Upper lobe of left lung (tissue), 6 donors: ENCODE measurements at places on chromosomes 12 and 14. TPM values are rescaled to one million over a fixed set of nuclear protein-coding genes. Genes with fewer than 3 reads are reported as not detected.

PPTC7 gene
- 25.6 TPM for total RNA-seq

ERBB3 gene
- total RNA-seq, result 80.0 TPM

EEF1AKMT3 gene
- 6.8 TPM for total RNA-seq

NTN4 gene
- total RNA-seq, result 115 TPM

GDF3 gene
- total RNA-seq, result not detected

CLEC2D gene
- total RNA-seq, result 9.7 TPM

VSIG10 gene
- 157 TPM for total RNA-seq

RFX4 gene
- not detected for total RNA-seq

TRIM9 gene
- 0.89 TPM for total RNA-seq

NDRG2 gene
- 69.8 TPM for total RNA-seq

SLC8A3 gene
- 0.80 TPM for total RNA-seq

A2M gene
- total RNA-seq, result 447 TPM

BATF gene
- 10.3 TPM for total RNA-seq

SLCO1B1 gene
- not detected for total RNA-seq

KITLG gene
- total RNA-seq, result 10.2 TPM

SLC2A13 gene
- total RNA-seq, result 17.2 TPM

RPGRIP1 gene
- 0.20 TPM for total RNA-seq

TMX1 gene
- total RNA-seq, result 13.6 TPM

C1S gene
- total RNA-seq, result 338 TPM

PLCZ1 gene
- total RNA-seq, result not detected

JPH4 gene
- 1.0 TPM for total RNA-seq

PIK3C2G gene
- 0.37 TPM for total RNA-seq

HOXC10 gene
- not detected for total RNA-seq

GPR65 gene
- 3.2 TPM for total RNA-seq

TROAP gene
- total RNA-seq, result not detected

DEGS2 gene
- total RNA-seq, result 2.0 TPM

GALNT9 gene
- not detected for total RNA-seq

ANKS1B gene
- total RNA-seq, result 23.7 TPM

IGFBP6 gene
- total RNA-seq, result 34.3 TPM

SVOP gene
- not detected for total RNA-seq

ZC2HC1C gene
- total RNA-seq, result 11.7 TPM

KCNK13 gene
- total RNA-seq, result not detected

MUCL1 gene
- not detected for total RNA-seq

MAP1LC3B2 gene
- not detected for total RNA-seq

SERPINA9 gene
- total RNA-seq, result not detected

MYBPC1 gene
- not detected for total RNA-seq

C12orf60 gene
- 3.4 TPM for total RNA-seq

PIGH gene
- 13.7 TPM for total RNA-seq

POTEM gene
- total RNA-seq, result not detected

ADAM21 gene
- not detected for total RNA-seq

SLC17A8 gene
- total RNA-seq, result 0.55 TPM

NGB gene
- total RNA-seq, result not detected

SLC22A17 gene
- 6.3 TPM for total RNA-seq

VAMP1 gene
- 21.6 TPM for total RNA-seq

CCDC85C gene
- total RNA-seq, result 16.5 TPM

STYK1 gene
- total RNA-seq, result 1.8 TPM

SLC6A13 gene
- total RNA-seq, result not detected

PRPH gene
- total RNA-seq, result not detected

ADCY4 gene
- 127 TPM for total RNA-seq

MBIP gene
- 71.8 TPM for total RNA-seq

CEBPE gene
- not detected for total RNA-seq

TMEM106C gene
- total RNA-seq, result 41.7 TPM

AQP5 gene
- 21.0 TPM for total RNA-seq

LRP1 gene
- 415 TPM for total RNA-seq

TAS2R30 gene
- 1.4 TPM for total RNA-seq

TAMALIN gene
- 85.7 TPM for total RNA-seq

BCL11B gene
- total RNA-seq, result 4.5 TPM

TAS2R7 gene
- not detected for total RNA-seq

PPM1A gene
- total RNA-seq, result 20.5 TPM
